NCI-H2081 (cell line): ENCODE measurements at places on chromosomes 2 and 18.
A peak's percentile ranks its signal among the peaks of the same experiment; 100 is the strongest.

DNA sequence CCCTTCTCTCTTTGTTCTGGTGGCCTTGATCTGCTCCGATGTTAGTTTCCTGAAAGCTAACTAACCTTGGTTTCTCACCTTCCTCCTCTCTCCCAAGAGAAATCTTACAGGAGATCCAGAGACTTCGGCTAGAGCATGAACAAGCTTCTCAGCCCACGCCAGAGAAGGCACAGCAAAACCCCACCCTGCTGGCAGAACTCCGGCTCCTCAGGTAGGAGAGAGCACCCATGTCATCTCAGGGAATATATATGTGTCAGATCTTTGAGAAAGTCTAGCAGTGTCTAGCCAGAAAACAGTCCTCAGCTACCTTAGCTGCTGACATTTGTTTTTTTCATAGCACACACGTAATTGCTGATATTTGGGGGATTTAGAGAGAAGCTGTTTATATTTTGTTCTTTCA is 148.1 kb downstream of the DTNA start:
- DNase-seq: no peak

DNA sequence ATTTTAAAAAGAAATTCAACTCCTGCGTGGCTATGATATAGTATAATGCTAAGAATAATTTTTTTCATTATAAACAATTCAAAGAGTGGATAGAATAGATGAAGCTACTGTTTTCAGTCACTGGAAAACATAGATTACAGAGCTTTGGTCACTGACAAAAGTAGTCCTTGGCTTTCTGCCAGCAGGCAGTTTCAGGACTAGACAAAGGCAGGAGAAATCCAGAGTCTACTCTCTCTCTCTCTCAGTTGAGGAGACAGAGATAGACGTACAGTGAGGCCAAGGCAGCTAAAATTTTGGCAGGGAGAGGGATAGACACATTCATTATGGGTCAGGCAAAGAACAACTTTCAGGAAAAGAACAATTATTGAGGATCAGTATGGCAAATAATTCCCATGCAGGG is 491.4 kb upstream of the CRIM1 start:
- DNase-seq: no peak

DNA sequence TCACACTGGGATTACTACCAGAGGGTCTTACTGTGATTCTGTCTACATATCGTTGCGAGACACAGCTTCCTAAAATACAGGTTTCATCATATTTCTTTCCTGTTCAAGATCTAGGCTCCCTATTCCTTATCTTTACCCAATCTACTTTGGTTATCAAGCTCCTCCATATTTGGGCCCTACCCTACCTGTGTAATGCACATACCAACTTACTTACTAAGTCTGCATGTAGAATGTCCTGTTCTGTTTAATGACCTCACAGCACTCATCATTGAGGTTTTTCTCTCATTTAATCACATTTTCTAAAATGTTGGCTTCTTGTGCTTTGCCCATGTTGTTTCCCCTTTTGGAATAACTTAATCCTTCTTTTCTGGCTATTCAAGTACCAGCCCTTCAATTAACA is 551.1 kb downstream of the ZEB2 start:
- DNase-seq: no peak

- no peak for DNase-seq
These were observed 120.6 kb upstream of the EML6 start for GRCh38 chr2:54602736-54603322.

- peak; percentile 50 for DNase-seq
These were observed 143.4 kb downstream of the NR4A2 start for GRCh38 chr2:156189143-156189542.

DNA sequence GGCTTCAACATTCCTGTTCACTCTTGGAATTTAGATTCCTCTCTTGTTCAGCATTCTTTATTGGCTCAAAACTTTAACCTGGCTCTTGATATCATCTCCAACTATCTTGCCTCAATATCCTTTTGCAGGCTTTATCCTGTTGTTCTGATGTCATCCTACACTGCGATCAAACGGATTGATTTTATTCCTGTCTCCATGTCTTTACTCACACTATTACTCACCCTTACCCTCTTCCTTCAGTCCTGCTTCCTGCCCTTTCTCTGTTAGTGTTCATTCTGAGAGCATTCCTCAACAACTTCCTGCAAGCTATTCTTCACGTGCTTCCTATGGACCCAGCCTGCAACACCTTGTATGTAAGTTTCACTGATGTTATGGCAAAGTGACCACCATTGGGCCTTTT is 264.7 kb downstream of the RNF152 start:
- DNase-seq: no peak

GRCh38 chr2:235025800-235026536 is 74.2 kb downstream of the SH3BP4 start:
- no peak for DNase-seq

DNA sequence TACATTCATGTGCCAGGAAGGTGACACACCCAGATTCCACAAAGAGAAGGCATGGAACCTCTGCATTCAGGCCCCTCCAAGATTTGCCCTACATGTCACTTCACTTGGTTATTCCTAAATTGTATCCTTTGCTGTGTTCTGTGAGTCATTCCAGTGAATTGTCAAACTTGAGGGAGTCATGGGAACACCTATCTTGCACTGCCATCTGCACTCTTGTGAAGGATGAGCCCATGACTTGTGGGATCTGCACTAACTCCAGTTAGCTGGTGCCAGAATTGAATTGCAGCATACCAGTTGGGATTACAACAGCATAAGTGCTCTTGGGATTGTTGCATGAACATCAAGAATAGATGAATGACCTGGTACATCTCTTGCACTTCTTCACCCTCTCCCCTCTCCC is 1288.0 kb upstream of the ZEB2 start:
- no peak for DNase-seq

DNA sequence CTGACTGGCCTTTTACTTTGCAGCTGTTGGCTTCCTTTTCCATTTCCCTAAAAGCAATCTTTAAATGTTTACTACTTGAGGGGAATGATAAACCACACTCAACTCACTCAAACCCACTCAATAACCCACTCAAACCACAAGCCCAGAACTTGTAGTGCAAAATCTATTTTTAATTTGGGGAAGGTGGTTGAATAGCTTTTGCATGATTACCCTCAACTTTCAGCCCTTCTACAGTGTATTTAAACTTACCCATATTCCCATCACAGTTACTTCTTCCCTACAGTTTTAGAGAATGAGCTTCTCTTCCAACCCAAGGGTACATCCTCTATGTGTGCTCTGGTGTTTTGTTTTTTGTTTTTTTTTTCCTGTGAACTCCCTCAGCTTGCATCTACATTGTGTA is 636.1 kb downstream of the TDRD15 start:
- no peak for DNase-seq

- DNase-seq: no peak
These were observed 760 bp upstream of the STON1 start for GRCh38 chr2:48529194-48529593.

DNA sequence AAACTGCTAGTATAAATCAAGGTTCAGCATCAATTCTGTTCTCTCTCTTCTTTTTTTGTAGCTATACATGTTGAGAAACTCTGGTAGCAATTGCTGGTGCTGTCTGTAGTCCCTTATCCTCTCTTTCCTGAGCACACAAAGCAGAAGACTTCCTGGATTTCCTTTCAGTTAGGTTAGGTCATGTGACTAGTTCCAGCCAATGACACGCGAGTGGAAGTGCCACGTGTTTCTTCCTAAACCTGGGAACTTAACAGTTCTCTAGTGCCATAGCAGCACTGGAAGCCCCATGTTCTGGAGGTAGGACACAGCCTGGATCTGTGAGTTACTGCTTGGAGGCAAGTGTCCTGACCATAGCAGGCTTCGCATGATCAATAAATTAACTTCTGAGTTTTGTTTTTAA is 125.9 kb downstream of the PLA2R1 start:
- no peak for DNase-seq

DNA sequence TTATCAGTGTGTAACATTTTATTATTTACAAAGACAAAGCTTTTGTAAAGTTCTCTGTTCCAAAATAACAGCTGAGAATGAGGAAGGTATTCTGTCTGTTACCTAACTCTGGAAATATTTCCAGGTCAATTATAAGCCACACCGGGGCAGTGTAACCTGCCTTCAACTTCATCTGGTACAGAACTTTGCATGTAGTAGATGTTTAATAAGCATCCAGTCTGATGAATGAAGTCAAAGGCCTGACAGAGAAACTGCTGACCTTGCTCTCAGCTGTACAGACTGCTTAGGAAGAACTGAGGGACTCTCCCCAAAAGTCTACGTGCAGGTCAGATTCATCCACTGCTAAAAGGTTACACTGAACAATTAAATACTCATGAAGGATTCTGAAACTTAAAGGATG is 43.3 kb downstream of the WDFY1 start:
- no peak for DNase-seq

DNA sequence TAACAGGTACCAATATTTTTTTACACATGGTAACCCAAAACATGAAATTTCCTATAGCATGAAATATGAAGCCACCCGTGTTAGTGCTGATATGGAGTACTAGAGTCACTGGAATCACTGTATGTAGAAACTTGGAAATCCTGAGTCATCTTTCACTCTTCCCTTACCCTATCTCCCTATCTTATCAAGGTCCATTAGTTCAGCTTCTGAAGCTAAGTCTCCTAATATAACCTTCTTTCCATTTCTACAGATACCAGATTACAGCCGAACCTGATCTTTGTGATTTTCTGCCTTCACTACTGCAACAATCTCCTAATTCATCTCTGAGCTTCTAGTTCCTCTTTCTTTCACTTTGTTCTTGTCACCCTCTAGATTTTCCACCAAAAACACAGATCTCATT is 59.0 kb downstream of the SEPTIN10 start:
- no peak for DNase-seq

DNA sequence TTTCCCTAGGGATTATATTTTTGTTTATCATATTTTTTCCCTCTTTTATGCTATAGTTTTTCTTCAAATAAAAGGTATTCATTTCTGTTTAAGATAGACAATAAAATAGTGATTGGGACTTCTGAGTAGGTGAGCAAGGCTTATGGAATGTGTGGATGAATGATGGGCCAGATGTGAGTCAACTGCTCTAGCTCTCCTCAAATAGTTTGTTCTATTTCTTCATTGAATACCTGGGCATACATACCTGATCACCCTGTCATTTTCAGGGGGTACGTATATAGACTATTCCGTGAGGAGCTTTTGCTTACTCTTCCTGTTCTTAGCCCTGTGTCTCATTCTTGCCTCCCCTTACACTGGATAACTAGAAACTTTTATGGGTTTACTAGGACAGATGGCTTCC is 41.9 kb downstream of the BABAM2 start:
- DNase-seq: no peak

DNA sequence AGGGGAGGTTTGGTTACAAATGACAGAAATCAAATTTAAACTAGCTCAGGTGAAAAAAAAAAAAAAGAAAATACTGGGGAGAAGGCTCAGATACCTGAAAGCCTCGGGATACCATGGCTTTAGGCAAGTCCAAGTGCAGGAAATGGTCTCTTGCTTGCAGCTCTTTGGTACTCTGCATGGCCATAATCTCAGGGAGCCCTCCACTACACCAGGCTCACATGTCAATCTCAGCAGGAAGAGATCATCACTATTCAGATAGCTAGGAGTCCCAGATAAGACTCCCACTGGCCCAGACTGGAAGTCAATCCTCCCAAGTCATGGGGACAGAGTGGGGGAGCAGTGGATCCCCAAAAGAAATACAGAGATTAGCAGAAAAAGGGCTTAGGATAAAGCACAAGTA is 64.8 kb upstream of the RALBP1 start:
- no peak for DNase-seq

- no peak for DNase-seq
These were observed 5.0 kb downstream of the MGAT5 start for GRCh38 chr2:134258684-134259388.

DNA sequence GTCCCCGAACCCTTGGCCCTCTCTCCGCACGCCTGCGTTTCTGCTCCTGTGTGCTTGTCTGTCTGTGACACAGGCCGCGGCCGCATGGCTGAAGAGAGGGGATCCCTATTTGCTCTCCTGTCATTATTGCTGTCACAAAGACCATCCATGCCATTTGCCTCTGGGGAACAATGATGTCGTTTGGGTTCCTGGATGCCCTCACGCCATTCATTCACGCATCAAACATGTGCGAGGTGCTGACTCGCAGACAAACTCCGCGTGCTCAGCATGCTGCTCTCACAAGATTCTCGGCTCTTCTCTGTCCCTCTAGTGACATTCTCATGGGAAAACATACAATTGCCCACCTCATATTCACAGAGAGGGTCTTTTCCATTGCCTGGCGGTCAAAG is 67.8 kb downstream of the ASB1 start:
- no peak for DNase-seq

DNA sequence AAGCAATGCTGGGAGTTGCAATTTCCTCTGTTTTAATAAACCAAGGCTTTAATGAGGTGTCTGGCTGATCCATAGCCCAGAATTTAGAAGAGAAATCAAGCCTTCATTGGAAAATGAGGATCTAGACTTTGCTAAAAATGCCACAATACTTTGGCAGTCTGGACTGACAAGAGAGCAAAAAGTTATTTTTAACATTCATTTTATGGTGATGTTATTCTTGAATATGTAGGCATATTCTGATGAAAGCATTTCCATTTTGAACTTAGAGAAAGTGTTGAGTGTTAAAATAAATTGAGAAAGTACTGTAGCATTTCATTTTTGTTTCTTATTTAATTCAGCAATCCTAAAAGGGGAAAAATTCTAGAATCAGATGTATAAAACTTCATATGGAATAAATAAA is 151.8 kb upstream of the HNMT start:
- DNase-seq: no peak

DNA sequence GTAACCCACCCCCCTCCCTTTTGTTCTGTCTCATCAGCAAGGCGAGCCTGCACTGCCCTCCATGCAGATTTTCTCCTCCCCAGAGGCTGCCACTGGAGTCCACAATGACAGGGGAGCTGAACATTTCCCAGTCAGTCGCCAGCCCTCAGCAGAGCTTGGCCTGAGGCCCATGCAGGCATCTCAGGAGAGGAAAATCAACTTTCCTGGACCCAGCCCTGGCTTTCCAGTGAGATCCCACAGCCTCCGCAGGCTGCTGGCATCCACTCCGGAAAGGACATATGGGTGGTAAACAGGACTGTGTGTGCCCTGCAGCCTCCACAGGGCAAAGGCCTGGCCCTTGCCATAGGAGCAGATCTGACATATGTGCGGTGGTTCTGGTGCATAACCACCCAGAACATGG is 253.8 kb downstream of the TNS1 start:
- no peak for DNase-seq

- DNase-seq: no peak
These were observed 527.6 kb downstream of the SATB2 start for GRCh38 chr2:198930170-198930569.

DNA sequence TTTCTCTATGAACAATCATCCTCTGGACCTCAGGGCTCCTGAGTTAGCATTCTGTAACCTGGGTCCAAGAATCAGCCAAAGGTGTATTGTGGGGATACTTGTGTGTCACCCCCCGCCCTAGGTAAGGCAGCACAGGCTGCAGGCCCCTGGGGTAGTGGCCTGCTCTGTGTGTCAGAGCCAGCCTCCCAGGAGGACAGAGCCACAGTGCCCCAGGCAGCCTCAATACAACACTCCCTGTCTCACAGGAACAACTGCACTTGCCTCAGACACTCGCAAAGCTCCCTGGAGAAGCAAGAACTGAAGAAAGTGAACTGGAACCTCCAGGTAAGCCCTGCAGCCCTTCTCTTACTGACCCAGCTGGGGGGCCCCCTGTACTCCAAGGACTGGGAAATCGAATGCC is 121.3 kb upstream of the PPP1CB start:
- no peak for DNase-seq
